ENCODE measurements at places on chromosomes 4 and X.

DNA sequence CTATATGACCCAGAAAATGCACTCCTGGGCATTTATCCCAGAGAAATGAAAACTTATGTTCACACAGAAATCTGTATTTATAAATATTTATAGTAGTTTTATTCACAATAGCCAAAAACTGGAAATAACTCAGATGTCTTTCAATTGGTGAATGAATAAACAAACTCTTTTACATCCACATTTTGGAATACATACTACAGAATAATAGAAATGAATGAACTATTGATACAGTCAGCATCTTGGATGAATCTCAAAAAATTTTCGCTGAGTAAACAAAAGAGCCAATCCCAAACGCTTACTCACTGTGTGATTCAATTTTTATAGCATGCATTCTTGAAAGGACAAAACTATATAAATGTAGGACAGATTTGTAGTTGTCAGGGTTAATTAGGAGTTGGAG, 75.1 kb upstream of the HTR2C start:
- no peak for DNase-seq

DNA sequence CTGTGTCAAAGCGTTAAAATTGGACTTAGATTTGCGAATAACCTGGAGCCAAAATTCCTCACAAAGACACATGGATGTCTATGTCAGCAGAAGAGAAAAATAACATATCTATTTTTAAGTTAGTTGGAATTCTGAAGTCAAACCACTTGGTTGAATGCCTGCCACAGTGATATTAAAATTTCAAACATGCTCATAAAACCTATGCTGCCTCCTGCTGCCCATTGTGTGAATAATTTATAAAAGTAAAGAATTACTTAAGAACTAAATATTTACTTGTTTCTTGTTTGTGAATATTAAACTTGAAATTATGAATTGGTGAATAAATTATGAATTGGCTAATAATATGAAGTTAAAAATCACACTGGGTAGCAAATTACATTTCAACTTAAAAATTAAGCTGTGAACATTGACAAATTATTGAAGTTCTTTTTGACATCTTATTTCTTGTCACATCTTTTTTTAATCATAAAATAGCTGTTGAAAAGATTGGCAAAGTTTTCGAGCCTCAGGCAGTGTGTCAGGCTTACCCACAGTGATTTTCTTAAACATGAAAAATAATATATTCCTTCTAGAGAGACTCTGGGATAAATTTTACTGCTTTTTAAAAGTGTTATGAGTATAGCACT, 35.4 kb downstream of the FABP2 start:
- DNase-seq = no peak

DNA sequence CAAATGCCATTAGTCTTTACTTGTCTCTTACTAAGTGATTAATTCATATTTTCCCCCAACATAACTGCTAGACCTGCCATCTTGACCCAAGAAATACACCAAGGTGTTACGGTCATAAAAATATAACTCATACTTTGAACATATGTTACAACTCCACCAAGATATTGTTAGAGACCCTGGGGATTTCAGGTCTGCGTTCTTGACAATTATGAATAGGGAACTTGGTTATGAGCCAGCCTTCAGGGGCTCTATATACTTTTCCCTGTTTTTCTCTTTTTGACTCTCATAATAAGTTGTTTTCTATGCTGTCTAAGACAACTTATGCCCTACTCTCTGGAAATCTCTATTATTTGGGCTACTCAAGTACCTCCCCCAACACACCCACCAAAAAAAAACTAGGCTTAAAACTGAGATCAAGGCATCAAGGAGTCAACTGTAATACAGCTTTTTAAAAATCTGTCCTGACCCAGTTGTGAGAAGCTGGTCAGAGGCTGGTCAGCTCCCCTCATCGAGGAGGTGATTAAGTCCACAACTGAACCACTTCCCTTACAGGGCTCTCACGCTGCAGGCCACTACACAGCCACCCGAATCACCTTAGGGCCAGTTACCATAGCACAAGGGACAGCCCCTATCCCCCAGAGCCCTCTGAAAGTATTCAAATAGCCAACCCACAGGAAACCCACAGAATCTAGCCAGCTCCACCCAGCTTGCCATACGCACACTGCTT, 10.5 kb upstream of the TLR3 start:
- DNase-seq = no peak

- DNase-seq = no peak
These were observed 106.6 kb upstream of the ATP6AP2 start for GRCh38 chrX:40474205-40474626.

- no peak for DNase-seq
These were observed 553.2 kb upstream of the FAT1 start for GRCh38 chr4:187276736-187277408.

DNA sequence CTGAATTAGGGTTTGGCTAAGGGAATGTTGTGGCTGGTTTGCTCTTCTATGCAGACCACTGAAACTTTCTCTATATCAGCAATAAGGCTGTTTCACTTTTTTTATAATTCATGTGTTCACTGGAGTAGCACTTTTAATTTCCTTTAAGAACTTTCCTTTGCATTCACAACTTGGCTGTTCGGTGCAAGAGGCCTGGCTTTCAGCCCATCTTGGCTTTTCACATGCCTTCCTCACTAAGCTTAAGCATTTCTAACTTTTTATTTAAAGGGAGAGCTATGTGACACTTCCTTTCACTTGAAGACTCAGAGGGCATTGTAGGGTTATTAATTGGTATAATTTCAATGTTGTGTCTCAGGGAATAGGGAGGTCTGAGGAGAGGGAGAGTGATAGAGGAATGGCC, 142.3 kb downstream of the SHROOM4 start:
- no peak for DNase-seq

- no peak for DNase-seq
These were observed 126.9 kb upstream of the GIMD1 start for GRCh38 chr4:106495476-106495875.

DNA sequence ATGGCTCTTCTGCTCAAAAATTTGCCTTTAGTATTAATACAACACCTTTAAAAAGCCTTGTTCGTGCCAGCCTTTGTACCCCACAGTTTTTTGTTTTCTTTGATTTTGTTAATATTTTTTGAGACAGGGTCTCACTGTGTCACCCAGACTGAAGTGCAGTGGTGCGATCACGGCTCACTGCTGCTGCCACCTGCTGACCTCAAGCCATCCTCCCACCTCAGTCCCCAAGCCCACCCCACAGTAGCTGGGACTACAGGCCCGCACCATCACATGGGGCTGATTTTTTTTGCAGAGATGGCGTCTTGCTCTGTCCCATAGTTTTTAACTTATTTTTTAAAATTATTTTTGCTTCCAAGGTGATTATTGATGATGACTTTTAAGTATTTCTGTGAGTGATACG, 134.0 kb downstream of the HTR2C start:
- peak; percentile 7 for DNase-seq

- no peak for DNase-seq
These were observed 27.2 kb downstream of the ANTXR2 start for GRCh38 chr4:80045786-80046185.

GRCh38 chrX:155819966-155820491, 61.1 kb upstream of the VAMP7 start:
- peak; percentile 71 for DNase-seq

All from DND-41 (cell line).